ENCODE measurements at places on chromosomes 5 and 9.

- no peak for DNase-seq
Measured at GRCh38 chr9:111661802-111662521, 557 bp downstream of the GNG10 start.

DNA sequence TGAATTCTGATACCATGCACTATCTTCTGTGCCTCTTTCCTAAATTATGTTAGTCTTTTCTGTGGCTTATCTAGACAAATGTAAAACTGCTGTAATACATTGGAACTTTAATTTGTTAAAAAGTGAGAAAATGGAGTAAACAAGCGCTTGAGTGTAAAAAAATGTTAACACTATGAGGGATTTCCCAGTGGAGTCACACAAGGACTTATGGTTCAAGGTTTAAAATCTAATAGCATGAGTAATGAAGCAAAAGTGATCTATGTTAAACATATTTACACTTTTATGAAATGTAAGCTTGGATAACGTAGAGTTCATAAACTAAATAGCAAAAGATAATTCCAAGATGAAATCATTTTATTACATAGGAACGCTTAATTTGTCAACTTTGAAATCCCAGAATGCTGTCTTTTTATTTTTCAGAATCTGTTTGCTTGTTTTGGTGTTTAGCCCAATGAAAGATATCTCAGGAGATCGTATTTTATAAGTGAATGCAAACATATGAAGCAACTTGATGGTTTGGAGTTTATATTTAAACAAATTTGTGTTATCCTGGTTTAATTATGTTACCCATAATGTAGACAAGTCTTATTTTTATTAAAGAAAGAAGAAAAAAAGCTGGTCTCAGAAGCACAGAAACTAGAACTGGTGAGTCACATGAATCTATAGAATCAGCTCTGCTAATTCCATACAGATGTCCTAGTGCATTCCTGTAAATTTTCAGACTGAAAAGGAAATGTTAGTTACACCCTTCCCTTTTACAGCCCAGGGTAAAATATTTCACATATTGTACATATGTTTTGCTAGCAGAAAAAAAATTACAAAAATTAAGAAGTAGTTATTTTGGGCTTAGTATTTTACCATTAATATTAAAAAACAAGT is 34.2 kb upstream of the FBN2 start:
- no peak for DNase-seq

- DNase-seq, result no peak
Measured at GRCh38 chr5:35436400-35437057, 181.1 kb upstream of the SPEF2 start.

- DNase-seq, result no peak
Measured at GRCh38 chr9:123248630-123249029, 19.8 kb downstream of the STRBP start.

GRCh38 chr5:167951116-167951515 is 340.3 kb upstream of the WWC1 start:
- DNase-seq, result no peak

- DNase-seq, result no peak
Measured at GRCh38 chr5:73564675-73565074, 764 bp downstream of the ANKRA2 start.

GRCh38 chr5:134227776-134228175 is 1.9 kb upstream of the PPP2CA start:
- no peak for DNase-seq

- DNase-seq, result no peak
Measured at GRCh38 chr5:152717393-152717792, 312.3 kb upstream of the NMUR2 start.

DNA sequence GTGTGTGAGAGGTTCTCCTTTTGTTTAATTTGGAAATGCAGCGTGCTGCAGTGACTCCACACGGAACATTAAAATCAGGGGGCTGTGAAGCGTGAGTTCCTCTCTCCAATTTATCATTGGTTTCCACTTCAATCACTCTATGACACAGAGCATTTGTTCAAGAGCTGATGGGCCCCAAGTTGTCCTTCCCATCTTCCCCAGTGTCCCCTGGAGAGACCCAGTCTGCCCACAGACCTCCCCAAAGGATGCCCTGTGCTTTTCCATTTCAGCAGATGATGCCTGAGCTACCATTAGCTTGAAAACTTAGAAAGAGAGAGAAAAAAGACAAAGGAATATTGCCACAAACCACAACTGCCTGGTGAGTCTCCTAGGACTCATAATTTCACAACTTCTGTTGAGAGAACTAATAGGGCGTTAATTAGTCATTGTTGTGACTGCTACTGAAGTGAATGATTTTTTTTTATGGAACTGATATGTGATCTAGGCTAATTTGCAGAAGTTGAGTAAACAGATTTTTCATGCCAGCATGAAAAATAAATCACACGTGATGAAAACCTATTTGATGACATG is 772.7 kb downstream of the SEMA5A start:
- DNase-seq, result no peak

GRCh38 chr5:124878583-124879342 is 132.3 kb upstream of the ZNF608 start:
- DNase-seq, result no peak

- DNase-seq, result no peak
Measured at GRCh38 chr5:20617841-20618240, 629.8 kb upstream of the CDH18 start.

All from forelimb muscle (tissue), 1 donor.